ENCODE measurements at places on chromosomes 5 and 9.

- DNase-seq = no peak
These were observed 1.8 kb downstream of the SURF6 start for GRCh38 chr9:133334161-133334560.

DNA sequence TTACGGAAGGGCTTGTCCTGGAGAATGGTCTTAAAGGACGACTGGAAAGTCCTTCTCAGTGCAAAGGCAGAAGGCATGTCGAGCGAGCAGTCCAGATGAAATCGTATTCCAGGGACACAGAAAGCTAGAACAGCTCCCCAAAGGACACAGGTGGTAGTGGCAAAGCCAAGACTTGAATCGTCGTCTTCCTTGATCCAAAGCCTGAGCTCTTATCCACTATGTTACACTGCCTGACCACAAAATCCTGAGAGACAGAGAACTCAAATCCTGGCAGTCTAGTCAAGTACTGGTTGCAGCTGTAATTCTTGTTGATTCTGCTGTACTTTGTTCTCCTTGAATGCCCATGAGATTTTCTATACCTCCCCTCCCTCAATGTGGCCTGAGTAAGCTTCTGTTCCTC is 198.7 kb downstream of the TARS1 start:
- no peak for DNase-seq

DNA sequence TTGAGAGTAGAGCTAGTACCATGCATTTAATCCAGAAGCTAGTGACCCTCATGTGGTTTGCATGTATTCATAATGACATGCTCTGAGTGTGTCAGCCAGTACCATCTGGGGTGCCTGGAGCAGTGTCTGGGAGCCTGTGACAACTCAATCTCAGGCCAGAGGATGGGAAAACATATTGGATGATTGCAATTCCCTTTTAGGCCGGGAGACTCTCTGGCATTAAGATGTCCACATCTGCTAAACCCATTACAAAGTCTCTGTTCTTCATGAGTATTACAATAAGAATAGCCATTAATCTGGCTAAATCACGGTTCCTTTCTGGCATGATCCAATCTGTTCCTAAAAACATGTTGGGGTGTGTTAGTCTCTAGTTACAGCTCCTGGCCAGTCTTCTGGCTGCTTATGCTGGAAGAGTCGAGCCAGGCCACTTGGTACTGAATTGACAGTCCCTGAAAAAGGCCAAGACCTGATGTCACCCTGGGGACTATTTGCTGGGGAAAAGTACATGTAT is 475.7 kb downstream of the ENC1 start:
- DNase-seq = no peak

DNA sequence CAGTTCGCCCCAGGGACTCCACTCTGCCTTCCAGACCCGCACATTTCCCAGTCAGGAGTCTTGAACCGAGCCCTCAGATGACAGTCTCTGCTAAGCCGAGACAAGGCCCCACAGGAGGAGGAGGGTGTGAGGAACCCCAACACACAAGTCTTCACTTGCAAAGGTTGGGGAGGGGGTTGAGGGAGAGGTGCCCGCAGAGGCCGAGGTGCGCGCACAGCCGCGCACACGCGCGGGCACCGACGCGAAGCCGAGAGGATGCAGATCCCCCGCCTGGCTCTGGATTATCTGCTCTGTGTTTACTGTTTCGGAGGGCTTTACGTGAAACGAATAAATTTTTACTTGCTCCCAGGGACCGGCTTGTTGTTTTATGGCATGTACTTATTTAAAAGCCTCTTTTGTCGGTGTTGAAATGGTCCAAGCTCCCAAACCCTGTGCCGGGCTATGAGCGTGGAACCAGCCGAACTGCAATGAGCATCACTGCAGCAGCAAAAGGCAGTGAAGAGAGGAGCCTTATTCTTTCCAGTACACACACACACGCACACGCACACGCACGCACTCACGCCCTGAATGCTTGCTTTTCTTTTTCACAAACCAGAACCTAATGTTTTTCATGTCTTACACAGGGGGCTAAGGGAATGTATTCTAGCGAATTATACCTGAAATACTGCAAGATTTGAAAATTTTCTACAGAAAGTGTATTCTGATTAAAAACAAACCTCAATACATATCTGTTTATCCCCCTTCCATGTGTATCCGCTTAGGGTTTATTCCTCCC is 297.7 kb downstream of the PARP8 start:
- no peak for DNase-seq

DNA sequence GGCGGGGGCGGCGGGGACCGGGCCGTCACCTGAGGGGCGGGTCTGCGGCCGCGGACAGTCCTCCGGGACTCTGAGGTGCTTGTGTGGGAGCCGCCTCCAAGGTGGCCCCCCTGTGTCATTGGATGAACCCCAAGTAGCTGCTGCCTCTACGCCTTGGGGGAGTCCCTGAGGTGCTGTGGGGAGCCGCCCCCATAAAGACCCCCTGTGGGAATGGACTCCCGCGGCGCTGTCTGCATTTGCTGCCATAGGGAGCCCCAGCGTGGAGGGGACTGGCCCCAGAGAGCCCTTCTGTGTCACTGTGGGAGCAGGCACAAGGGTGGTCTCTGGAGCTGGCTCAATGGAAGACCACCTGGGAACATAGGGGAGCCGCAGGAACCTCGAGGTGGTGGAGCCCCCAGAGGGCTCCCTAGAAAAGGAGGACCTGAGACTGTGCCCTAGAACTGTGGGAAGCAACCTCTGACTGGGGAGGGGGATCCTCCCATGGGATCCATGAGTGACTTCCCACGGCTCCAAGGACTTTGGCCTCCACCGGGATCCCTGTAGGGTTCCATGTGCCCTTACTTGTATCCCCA is 412 bp downstream of the PHF24 start:
- DNase-seq = no peak

- DNase-seq = no peak
These were observed 19.9 kb upstream of the CPEB4 start for GRCh38 chr5:173868096-173868880.

- no peak for DNase-seq
These were observed 334.6 kb upstream of the TUSC1 start for GRCh38 chr9:26012797-26013196.
